ENCODE measurements at places on chromosomes 2 and 18. TPM values are rescaled to one million over a fixed set of nuclear protein-coding genes. Genes with fewer than 3 reads are reported as not detected.

GRCh38 chr2:230861552-230862255 is 3.0 kb upstream of the ITM2C start:
- DNase-seq, result no peak

DNA sequence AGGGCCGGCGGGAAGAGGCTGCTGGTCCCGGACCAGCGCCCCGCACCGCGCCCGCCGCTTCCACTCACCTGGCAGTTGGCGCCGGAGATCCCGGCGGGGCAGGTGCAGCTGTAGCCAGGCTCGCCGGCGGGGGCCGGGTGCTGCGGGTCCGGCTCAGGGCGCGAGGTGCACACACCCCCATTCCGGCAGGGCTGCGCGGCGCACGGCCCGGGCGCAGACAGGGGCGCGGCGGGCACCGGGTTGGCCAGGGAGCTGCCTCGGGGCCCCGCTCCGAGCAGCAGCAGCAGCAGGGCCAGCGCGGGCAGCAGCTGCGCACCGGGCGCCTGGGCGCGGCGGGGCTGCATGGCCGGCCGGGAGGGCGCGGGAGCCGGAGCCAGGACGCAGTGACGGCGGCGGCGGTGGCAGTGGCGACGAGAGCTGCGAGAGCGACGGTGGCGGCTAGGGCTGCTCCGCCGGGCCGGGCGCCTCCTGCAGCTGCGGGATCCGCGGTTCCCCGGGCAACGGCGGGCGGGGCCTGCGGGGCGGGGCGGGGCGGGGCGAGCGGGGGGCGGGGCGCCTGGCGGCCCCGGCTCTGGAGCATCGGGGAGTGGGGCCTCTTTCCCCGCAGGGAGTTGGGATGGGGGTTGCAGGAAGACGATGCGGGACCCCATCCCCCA is at the start of gene DNER:
Gene DNER, minus strand, starts transcription at position 476 of the 656 bp plus-strand sequence. Its CDS starts 132 bp downstream, at position 344.
- DNase-seq, result peak; percentile 51

DNA sequence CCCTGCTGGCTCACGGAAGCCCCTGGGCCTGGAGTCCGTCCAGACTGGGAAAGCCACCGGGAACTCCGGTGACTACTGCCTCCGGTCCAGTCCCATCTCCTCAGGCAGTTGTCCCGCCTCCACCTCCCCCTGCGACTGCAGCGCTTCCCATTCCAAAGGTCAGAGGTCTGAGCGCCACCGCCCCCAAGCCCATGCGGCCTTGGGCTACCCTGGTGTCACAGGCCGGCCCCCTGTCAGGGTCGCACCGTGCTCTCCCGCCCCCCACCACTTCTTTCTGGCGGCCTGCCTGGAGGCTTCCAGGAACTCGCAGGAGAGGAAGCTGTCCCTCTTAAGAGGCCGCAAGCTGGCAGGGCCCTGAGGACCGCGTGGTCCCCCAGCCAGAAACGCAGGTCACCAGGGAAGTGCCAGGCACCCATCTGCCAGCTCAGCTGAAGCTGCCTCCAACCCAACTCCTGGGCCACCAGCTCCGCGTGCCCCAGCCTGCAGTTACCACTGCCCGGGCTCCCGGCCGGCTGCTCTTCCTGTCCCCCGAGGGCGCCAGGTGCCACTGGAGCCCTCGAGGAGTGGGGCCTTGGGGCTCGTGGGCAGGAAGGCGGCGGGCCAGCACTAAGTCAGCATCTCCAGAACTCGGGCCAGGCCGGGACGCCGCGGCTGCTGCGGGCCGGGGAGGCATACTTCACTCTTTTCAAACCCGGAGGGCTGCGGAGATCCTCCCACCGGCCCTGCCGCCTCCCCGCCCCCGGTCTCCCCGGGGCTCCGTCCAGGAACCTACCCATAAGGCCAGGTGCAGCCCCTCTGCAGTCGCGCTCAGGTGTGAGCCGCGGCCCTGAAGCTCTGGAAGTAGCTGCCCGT is 83.3 kb upstream of the POMC start:
- peak; percentile 66 for DNase-seq

DNA sequence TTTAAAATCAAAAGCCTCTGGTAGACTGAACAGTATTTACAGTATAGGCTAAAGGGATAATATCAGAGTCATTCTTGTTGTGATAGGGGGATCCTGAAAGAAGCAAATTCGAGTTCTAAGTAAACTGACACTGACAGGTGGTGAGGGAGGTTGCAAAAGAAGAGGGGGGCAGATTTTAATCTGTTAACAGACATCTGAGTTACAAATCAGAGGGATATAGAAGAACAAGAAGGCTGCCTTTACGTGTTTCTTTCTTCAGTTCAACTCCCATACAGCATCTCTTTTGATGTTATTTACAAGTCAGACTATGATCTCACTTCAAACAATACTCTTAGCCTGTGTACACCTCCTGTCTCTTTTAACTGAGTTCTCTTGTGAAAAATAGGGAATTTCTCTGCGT is 16.3 kb upstream of the ITGA4 start:
- no peak for DNase-seq

DNA sequence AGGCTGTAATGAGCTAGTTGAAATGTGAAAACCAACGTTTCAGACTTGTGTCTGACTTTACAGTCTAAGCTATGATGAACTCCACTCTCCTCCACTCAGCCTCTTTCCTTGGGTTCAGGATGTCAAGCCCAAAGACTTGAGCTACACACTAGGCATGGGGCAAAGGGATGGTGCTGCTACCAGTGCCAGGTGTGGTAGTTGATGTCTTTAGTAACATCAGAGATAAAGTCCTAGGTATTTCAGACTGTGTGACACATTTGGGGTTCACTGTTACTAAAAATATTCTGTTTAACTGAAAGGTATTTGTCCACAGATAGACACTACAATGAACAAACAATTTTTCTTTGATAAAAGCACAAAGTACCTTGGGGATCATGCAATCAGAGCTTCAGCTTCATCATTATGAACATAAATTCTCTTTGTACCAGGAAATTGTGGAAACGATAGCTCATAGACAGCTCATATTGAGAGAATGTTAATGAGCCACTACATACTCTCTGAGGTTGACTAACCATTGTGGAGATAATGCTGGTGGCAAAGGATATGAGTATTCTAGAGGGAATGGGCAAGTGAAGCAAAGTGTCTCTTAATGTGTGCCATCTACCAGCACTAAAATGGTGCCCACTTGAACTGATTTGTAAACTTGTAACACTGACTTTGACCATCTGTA is 253.7 kb upstream of the THUMPD2 start:
- no peak for DNase-seq

DNA sequence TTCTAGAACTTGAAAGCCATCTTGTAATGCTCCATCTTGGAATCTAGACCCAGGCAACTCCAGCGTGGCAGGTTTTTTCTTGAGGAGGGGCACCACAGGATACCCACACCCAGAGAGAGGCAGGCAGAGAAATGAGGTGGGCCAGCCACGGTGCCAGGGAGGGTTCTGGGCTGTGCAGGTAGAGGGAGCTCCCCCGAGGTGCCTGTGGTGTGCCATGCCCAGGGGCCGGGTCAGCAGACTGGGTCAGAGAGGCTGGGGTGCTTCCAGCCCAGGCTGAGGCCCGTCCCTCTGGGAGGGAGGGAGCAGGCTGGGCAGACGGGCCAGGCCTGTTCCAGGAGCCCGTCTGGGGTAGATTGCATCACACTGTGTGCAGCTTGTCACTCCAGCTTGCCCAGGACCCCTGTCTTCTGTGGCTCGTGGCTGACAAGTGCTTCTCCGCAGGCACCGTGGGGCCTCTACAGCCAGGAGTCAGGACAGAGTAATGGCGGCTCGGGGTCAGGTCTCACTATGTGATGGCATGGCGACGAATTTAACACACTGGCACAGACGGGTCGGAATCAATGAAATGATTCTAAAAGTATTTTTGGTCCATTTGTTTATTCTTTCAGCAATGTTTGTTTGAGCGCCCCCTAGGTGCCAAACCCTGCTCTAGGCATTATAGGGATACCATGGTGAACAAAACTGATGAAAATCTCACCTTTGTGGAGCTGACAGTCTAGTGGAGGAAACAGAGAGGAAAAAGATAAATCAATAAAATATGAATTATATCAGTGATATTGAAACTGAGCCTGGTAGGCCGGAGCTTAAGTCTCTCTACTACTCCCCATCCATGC is 144.0 kb downstream of the ACOXL start:
- no peak for DNase-seq

- DNase-seq, result no peak
Observed at GRCh38 chr2:187857826-187858225, 303.6 kb upstream of the TFPI start.

- DNase-seq, result no peak
Observed at GRCh38 chr2:120224735-120225548, 1.7 kb upstream of the TMEM185B start.

- DNase-seq, result peak; percentile 68
Observed at GRCh38 chr2:217316743-217317142, 456.9 kb upstream of the TNP1 start.

- no peak for DNase-seq
Observed at GRCh38 chr18:77851802-77852201, 602.2 kb downstream of the GALR1 start.

- DNase-seq, result no peak
Observed at GRCh38 chr2:162261032-162261945, 18.0 kb upstream of the FAP start.

DNA sequence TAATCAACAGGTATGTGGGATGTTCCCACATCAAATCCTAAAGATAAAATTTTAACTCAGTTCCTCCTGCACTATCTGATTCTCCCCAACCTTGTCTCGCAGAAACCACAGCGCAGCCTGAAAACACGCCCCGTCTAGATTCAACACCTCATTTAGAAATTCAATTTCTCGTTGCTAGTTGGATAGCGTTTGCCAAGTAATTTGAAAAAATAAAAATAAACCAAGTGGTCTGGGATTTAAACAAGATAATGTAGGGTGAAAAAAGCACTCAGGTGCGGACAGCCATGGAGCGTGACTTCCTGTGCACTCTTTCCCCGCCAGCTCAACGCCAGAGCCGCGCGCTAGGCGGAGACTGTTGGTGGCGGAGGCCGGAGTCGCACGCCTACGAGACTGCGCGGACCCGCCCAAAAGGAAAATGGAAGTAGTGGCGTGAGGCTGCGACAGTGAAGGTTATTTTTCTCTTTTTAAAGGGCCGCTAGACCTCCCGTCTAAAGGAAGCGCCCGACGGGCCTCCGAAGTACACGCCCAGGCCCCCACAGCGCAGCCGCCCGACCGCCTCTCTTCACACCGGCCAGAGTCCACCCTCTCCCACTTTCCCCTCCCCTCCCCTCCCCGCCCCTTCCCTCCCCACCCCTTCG is 615 bp upstream of the CCNT2 start:
- DNase-seq, result peak; percentile 95

DNA sequence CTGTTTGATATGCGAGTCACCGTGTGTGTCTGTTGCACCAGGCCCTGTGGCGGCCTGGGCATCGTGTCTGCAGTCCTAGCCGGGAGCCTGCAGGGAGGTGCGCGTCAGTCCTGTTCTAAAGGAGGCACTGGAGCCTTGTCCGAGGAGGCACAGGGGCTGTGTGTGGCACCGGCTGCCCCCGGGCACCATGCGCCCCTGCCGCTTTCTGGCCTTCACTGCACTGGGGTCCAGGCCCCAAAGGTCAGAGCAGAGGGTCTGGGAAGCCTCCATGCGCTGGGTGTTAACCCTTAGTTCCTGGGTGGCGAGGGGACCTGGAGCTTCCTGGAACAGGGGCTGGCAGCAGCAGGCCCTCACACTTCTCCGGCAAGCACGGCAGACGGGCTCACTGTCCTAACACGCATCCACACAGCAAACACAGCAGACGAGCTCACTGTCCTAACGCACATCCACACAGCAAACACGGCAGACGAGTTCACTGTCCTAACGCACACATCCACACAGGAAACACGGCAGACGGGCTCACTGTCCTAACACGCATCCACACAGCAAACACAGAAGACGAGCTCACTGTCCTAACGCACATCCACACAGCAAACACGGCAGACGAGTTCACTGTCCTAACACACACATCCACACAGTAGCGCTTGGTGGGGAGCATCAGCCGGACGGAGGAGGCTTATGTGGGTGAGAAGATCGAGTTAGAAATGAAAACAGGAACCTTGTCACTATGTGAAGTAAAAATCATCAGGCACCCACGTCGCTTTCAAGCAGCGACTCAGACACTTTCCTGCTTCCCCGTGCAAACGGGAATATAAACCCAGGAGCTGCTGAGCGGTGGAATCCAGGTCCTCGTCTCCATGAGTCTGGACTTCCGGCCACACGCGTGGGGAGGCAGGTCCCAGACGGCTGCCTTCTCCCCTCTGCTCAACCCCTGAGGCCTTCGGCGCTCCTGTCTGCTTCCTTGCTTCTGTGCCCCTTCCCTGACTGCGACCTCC is 65.3 kb downstream of the TPO start:
- no peak for DNase-seq

SCYGR5 gene
- not detected for polyA plus RNA-seq

TACR1 gene
- polyA plus RNA-seq, result 0.01 TPM

CTDP1 gene
- 12.7 TPM for polyA plus RNA-seq

TRIM43 gene
- not detected for polyA plus RNA-seq

TEX44 gene
- polyA plus RNA-seq, result not detected

Data from B cell (primary cell).